CD4-positive, alpha-beta T cell treated with Interferon alpha-2 for 1 hour (primary cell): ENCODE measurements at places on chromosomes 16 and 17.

- no peak for DNase-seq
These were observed 69.8 kb downstream of the NT5M start for GRCh38 chr17:17372856-17373520.

- no peak for DNase-seq
These were observed 5.0 kb downstream of the FOXK2 start for GRCh38 chr17:82524540-82524939.

DNA sequence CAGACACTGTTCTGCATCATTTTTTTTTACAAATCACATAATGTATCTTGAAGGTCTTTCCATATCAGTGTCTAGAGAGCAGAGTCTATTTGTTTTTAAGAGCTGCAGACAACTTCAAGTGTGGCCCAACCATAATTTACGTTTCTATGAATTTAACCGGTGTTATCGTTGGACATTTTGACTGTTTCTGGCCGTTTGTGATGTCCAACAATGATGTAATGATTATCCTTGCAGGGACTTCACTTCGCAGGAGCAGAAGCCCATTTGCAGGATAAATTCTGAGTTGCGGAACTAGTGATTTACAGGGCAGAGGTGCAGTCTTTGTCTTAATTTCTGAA, 26.9 kb upstream of the HLF start:
- no peak for DNase-seq

- peak; percentile 15 for DNase-seq
These were observed 6.8 kb downstream of the MPG start for GRCh38 chr16:84718-85406.

DNA sequence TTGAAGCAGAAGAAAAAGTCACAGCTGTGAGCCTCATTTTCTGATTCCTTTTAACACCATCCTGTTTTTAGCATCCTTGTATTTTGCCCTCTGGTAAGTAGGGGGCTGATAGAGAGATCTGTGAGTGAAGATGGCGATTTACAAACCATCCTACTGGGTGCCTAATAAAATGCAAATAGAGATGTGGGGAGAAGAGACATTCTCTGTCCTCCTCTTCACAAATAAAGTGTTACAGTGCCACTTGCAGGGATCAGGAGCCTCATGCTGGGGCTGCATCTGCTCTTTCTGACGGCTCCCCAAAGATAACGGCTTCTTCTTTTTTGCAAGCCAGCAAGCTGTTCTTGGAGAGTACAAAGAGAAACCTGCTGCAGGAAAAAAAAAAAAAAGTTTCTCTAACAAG, 418.6 kb downstream of the TOX3 start:
- no peak for DNase-seq

DNA sequence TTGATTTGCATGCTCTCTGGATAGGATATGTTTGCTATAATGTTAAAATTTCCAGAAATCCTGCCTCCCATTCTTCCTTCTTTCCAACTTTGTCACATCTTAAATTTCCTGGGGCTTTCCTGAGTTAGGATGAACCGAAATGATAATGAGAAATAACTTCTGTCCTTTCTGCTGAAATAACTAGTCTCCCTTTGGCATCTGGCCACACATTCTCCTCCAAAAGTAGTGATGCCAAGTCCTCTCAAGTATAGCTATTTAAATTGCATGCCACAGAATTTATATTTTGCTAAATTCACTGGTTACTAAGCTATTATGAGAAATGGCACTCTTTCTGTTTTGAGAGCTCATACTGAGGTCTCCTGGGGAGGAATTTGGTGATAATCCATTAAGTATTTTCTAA, 30.6 kb downstream of the FAM20A start:
- DNase-seq: no peak

- no peak for DNase-seq
These were observed 56.8 kb downstream of the NQO1 start for GRCh38 chr16:69669577-69669976.

- no peak for DNase-seq
These were observed 199.1 kb upstream of the GSE1 start for GRCh38 chr16:85413691-85414663.

GRCh38 chr17:6108382-6108781, 38.2 kb downstream of the WSCD1 start:
- DNase-seq: no peak

GRCh38 chr17:65117384-65118035, 19.7 kb upstream of the RGS9 start:
- DNase-seq: no peak

GRCh38 chr16:20441191-20441590, 10.1 kb upstream of the ACSM2A start:
- DNase-seq: no peak

DNA sequence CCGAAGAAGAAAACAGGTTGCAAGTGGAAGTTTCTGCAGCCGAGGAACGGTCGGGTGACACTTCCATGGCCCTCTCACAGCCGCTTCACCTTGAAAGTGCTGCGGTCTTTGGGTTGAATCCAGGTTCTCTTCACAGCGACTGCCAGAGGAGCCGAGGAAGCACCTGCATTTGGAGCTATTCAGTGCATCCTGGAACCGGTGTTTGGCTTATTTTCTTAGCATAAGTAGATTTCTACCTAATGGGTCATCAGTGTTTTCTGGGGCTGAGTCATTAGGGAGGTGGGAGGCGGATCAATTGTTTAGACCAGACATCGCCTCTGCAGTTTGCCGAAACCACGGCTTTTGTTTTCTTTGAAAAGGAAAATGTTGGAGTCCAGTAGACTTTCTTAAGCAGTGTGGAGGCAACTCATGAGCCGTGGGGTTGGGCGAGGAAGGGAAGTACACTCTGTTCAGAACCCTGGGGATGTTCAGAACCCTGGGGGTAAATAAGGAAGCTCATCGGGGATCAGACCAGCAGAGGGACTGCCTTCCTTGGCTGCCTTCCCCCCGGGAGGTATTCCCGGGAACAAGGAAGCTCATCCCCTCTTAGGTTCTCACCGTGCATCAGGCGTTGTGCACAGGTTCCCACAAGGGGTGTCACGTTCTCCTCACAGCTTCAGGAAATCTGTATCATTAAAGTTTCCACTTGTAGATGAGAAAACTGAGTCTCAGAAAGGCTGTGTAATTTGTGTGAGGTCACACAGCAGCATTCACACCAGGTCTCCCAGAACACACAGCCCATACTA, 361.5 kb downstream of the SNX29 start:
- DNase-seq: no peak

DNA sequence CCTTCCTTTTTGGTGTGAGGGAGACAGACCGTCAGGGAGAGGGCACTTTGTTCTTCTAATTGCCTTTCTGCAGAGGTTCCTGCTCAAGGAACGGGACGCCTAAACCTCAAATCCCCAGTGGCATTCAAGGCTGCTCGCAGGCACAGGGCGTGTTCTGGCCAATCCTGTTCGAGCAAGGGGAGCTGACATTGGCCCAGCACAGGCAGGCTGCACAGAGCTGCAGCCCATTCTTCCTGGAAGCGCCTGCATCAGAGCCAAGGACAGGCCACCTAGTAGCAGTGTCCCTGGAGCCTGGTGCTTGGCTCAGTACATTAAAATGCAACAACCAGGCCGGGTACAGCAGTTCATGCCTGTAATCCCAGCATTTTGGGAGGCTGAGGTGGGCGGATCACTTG, 72.2 kb upstream of the CREBBP start:
- no peak for DNase-seq

- no peak for DNase-seq
These were observed 173.8 kb upstream of the CHMP6 start for GRCh38 chr17:80817861-80818260.

DNA sequence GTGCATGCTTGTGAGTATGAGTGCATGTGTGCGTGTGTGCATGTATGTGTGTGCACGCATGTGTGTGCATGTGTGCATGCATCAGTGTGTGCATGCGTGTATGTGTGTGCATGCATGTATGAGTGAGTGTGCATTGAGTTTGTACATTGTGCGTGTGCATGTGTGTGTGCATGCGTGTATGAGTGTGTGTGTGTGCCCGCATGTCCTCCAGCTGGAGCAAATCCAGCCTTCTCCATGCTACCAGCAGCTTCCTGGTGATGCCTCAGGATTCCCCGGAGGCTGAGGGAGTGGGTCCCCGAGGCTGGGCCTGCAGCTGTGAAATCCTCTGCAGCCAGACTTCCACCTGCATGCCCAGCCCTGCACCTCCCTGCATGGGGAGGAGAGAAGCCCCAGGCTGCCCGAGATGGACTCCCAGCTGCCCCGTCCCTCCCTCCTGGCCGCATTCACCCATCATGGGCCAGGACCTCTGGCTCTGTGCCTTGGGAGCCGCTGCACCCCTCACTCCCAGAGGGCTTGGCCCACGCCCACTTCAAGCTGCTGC, 9.3 kb downstream of the TPSD1 start:
- DNase-seq: no peak
